ENCODE measurements at places on chromosomes 5 and 9. TPM values are rescaled to one million over a fixed set of nuclear protein-coding genes. Genes with fewer than 3 reads are reported as not detected.

Gene PCDHGA7
- total RNA-seq: 2.5 TPM

Gene GARIN3
- not detected for total RNA-seq

Gene PLAC8L1
- not detected for total RNA-seq

Gene TMEM8B
- 13.7 TPM for total RNA-seq

Gene FOXD1
- total RNA-seq: 1.2 TPM

Gene SPINK4
- not detected for total RNA-seq

Gene CARTPT
- not detected for total RNA-seq

Gene SLC1A3
- total RNA-seq: 43.5 TPM

Gene UBAC1
- total RNA-seq: 30.1 TPM

DNA sequence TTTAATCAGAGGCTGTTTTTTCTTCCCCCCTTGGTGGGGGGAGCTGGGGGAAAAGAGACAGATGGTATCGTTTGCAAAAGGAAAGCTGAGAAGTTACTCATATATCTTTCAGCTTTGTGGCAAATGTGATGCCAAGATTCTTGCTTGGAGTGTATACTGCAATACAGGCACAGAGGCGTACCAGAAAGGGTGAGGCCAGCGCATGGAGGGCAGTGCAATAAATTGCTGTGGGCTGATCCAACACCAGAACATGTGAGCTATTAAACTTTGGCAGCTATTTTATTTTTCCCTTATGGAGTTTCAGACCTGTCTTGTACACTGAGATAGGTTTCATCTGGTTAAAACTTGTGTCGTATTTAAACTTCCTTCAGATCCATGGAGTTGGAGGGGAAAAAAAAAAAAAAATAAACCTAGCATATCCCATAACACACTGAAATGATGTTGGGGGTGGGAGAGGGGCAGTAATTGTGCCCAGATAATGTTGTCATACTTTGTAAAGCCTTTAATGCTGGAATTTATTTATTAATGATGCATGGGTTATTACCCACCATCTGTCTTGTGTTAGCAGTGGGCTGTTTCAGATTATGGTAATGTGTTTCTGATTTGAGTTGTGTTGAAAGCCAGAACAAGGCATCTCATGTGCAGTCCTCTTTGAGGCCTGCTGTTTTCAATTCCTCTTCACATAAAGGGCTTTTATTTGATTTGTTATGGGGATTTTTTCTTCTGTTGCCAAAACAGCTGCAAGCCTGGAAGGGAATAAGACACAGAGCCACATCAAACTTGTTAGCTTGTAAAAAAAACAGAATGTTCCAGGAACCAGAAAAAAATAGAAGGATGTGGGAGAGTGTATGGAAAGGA is 891.3 kb downstream of the TLE1 start:
- no peak for DNase-seq

DNA sequence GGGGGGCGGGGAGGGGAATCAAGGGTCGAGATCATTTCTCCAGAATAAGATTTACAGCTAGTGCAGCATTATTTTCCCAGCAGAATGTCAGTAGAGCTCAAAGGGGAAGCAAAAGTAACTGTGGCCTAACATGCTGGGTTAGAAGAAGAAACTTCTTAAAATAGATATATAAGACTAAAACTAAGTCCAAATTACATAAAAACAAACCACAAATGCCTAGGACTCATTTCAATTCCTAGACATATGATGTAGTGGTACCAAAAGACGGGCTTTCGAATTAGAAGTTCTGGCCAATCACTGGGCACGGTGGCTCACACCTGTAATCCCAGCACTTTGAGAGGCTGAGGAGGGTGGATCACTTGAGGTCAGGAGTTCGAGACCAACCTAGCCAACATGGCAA is 20.8 kb upstream of the MELK start:
- DNase-seq: no peak

DNA sequence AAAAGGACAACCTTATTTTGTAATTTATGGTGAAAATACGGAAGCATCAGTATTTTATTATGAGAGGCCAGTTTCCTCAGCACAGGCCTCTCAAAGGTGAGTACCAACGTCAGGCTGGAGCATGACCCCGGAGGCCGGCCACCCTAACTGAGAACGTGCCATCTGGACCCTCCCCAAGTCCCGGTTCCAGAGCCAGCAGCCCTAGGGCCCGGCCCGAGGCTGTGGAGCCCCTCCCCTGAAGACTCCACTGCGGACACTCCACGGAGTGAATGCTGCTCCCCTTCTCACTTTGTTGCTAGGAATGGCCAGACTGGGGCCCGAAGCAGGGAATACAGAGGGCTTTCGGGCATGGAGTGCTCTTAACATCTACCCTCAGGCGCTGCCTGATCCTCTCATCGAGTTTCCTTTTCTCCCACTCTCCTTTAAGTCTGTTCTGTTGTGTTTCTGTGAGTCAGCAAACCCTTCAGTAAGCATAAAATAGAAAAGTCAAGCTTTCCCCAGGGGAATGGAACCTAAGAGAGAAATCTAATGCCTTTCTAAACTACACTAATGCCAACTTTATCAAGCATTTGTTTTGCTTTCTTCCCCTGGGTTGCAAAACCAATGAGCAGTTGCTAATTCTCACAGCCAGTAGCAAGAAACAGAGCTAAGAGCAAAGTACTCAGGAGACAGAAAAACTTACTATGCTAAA is 4.5 kb downstream of the BRD9 start:
- no peak for DNase-seq

- DNase-seq: no peak
Measured at GRCh38 chr9:137764981-137765380, 112.6 kb upstream of the CACNA1B start.

- DNase-seq: peak; percentile 83
Measured at GRCh38 chr9:127540664-127541041, 71.4 kb upstream of the STXBP1 start.

DNA sequence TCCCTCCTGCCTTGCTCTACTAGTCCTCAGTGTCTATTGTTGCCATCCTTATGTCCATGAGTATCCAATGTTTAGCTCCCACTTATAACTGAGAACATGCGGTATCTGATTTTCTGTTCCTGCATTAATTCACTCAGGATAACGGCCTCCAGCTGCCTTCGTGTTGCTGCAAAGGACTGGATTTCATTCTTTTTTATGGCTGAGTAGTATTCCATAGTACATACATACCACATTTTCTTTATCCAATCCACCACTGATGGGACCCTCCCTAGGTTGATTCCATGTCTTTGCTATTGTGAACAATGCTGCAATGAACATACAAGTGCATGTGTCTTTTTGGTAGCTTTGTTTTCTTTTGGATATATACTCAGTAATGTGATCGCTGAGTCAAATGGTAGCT is 50.4 kb downstream of the FNIP1 start:
- no peak for DNase-seq

GRCh38 chr9:131585375-131585774 is 40.1 kb downstream of the PRRT1B start:
- DNase-seq: no peak

- no peak for DNase-seq
Measured at GRCh38 chr5:31726952-31727351, 88.0 kb downstream of the PDZD2 start.

- no peak for DNase-seq
Measured at GRCh38 chr5:62354028-62354874, 48.2 kb downstream of the KIF2A start.

- DNase-seq: no peak
Measured at GRCh38 chr9:137515338-137515724, 34.9 kb downstream of the PNPLA7 start.

DNA sequence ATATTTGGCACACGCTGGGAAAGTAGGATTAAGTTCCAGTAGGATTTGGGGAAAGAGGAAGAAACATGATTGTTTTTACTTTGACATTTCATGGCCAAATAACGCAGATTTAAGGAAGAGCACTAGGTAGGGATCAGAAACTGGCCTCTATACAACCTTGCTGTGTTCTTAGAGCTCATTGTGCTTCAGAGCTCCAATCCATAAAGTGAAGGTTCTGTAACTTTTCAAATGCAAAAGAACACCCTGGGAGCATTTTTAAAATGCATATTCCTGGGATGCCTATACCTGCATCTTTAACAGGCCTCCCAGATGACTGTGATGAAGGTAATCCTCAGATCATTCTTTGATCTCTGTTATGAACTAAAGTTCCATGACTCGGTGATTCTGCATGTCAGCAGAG is 77.1 kb downstream of the YIPF5 start:
- DNase-seq: no peak

- DNase-seq: no peak
Measured at GRCh38 chr5:167871091-167871490, 420.4 kb upstream of the WWC1 start.

DNA sequence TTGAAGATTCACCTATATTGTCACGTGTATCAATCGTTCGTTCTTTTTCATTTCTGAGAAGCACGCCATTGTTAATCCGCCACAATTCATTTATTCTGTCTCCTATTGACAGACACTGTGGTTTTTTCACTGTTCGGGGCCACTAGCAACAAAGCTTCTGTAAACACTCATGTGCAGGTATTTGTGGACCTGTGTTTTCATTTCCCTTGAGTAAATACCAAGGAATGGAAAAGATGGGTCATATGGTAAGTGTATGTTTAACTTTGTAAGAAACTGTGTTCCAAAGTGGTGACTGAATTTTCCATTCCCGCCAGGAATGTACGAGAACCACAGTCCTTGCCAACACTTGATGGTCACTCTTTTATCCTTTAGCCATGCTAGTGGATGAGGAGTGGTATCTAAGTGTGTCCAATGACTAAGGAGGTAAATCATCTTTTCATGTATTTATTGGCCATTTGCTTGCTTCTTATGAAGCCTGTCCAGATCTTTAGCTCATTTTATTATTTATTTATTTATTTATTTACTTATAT is 10.7 kb downstream of the ABO start:
- no peak for DNase-seq

GRCh38 chr5:54904425-54904824 is 81.0 kb downstream of the ESM1 start:
- no peak for DNase-seq

GRCh38 chr5:173236531-173237142 is 1.6 kb upstream of the NKX2-5 start:
- no peak for DNase-seq

GRCh38 chr9:68978066-68978465 is 35.8 kb downstream of the PRKACG start:
- DNase-seq: no peak

DNA sequence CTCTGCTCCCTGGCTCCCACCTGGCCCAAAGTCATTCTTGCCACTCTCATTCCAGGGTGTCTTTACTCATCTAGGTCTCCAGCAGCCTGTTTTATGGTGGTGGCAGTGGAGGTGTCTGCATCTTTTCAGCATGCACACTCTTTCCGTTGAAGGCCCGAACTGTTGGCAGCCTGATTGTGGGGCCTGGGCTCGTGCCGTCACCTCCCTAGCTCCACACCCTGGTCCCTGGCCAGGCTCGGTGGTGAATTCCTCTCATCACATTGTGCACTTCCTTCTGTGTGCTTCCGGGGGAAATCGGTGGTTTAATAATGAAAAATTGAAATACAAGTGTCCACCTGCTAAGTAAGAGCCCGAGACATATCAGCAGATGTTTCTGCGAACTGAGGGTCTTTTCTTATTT is 214.3 kb downstream of the TRIO start:
- DNase-seq: no peak

GRCh38 chr5:7894860-7895259 is 25.9 kb downstream of the MTRR start:
- DNase-seq: no peak

GRCh38 chr9:114515528-114515927 is 10.3 kb upstream of the WHRN start:
- no peak for DNase-seq

DNA sequence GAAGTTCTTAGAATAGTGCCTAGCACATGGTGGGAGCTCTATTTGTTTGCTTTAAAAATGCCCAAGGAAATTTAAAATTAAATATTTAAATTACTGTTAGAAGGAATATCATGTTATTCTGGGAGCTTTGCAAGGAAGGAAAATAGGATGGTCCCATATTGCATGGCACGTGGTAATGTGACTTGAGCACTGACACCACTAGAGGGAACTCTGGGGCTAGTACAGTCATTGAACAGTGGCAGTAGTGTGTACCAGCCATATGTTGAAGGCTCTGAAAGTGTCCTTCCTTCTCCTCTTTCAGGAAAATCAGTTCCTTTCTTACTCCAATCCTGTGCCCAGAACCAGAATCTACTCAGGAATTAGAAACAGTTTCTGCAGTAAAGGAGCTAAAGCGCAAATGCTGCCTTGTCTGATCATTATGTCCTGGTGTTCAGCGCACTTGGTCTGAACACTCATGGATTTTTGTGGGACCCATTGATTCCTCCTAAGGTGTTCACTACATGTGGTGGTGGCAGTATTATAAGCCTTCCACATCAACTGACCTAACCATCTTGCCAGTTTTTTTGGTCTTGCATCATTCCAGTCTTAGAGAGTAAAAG is 54.1 kb downstream of the GDA start:
- DNase-seq: no peak

- no peak for DNase-seq
Measured at GRCh38 chr9:134535171-134535570, 106.4 kb upstream of the COL5A1 start.

GRCh38 chr9:84463272-84463671 is 122.7 kb upstream of the SLC28A3 start:
- no peak for DNase-seq

DNA sequence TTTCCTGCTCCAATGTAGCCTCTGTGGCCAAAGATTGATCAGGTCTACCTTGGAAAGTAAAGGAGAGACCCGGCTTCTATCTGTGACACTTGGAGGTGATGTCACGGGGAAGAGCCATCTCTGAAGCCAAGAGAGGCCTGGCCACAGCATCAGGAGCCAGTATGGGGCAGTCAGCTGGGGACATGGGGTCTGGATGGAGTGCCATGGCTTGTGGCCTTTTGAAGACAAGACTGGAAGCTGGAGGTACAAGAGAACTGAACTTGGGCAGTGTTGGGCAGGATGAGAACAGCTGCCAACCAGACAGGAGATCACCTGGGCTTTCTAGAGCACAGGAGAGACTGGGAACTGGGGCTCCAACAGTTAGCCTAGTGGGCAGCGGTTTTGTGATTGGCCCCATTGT is 190.7 kb downstream of the TENT4A start:
- no peak for DNase-seq

DNA sequence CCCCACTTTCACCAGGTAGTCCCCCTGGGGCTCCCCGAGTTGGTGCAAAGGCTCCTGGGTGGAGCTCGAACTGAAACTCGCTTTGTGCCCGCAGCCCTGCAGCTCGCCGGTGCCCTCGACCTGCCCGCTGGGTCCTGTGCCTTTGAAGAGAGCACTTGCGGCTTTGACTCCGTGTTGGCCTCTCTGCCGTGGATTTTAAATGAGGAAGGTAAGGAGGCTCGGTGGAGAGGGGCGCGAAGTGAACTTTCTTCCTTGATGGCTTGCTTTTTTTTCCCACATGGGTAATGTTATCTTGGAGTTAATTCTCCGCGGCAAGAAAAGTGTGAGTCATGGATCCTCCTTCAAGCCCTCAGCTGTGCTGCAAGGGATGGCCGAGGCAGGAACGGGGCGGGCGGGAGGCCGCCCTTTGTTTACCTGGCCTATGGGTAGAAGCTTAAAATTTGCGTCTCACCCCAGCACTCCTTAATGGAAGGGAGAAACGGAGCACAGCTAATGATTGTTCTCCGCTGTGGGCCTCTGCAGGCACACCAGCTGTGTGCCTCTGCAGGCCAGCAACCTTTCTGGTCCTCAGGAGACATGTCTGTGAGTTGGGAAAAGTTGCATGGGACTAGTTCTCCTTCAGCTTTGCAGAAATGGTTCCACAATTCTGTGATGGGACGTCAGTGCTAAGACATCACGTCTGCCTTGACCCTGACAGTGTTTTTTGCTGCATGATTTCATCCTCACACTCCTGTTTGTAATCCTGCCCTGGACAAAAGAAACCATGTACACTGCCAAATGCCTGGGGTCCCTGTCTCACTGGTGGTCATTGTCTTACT is 1.1 kb downstream of the MAMDC2 start:
- DNase-seq: no peak

GRCh38 chr9:93911136-93911745 is 43.9 kb downstream of the BARX1 start:
- no peak for DNase-seq

GRCh38 chr5:87899208-87899661 is 369.4 kb downstream of the TMEM161B start:
- DNase-seq: no peak
